ENCODE measurements at places on chromosomes 12 and 14.

- DNase-seq = no peak
These were observed 92.9 kb upstream of the TBX3 start for GRCh38 chr12:114776731-114777442.

GRCh38 chr14:79924551-79924950 is 286.8 kb downstream of the DIO2 start:
- no peak for DNase-seq

DNA sequence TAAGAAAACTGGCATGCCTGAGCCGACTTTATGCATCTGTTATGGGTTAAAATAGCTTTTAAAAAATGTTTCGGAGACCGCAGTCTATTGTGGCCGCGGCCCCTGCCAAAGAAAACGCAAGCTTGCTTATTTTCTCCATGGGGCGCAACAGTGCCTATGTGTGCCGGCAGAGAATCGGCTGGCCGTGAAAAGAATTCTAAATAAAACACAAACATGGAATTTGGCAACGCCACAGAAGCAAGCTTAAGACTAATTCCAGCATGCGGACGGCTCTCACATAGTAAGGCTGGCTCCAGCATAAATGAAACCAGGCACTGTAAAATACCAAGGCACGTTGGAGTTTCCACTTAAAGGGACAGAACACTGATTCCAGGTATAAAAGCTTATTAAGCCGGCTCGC is 56.7 kb downstream of the BCL11B start:
- DNase-seq = no peak

- no peak for DNase-seq
These were observed 110.8 kb upstream of the SRRM4 start for GRCh38 chr12:118870551-118870950.

DNA sequence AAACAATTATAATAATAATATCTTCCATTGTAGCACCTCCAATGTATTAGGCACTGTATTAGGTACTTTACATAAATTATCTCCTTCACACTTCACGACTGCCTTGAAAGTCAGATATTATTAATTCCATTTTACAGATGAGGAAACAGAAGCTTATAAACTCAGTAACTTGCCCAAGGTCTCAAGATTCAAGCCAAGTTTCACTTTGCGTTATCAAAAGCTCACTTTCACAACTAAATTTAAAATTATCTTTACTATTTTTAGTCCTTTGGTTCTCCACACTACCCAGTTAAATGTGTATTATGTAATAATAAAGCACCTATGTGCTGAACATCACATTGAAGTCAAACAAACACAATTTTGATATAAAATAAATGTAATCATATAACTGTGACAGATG is 55.8 kb downstream of the NUMB start:
- DNase-seq = no peak

DNA sequence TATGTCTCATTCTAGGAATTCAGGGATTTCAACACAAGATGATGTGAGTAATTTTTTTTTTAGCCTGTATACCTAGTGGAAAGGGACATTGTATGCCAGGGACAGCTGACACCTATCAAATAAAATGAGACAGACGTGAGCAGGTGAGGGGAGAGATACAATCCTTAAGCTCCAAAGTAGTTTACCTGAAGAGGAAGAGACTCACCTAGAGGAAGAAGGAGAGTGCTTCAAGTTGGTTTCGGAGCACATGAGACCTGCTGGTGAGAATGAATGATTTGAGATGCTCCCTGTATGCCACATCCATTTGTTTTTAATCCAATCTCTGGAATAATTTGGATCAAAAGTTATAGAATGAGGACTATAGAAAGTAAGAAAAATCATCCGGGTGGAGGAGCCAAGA is 915.4 kb upstream of the FBXO33 start:
- no peak for DNase-seq

DNA sequence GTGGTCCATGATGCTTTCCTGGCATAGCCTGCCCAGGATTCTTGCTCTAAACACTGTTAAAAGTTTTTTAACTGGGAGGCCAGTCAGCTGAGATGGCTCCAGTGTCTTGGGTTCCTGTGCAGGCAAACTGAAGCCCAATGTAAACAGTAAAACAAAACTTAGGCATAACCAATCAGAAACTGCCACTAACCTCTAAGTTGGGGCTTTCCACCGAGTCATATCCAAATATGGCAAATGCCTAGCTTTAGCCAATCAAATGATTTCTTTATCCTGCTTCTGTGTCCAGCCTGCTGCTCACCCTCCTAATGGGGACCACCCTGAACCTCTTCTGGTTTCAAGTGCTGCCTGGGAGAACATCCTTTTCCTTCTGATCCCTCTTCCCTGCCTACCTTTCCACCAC is 277.9 kb downstream of the EMP1 start:
- no peak for DNase-seq

DNA sequence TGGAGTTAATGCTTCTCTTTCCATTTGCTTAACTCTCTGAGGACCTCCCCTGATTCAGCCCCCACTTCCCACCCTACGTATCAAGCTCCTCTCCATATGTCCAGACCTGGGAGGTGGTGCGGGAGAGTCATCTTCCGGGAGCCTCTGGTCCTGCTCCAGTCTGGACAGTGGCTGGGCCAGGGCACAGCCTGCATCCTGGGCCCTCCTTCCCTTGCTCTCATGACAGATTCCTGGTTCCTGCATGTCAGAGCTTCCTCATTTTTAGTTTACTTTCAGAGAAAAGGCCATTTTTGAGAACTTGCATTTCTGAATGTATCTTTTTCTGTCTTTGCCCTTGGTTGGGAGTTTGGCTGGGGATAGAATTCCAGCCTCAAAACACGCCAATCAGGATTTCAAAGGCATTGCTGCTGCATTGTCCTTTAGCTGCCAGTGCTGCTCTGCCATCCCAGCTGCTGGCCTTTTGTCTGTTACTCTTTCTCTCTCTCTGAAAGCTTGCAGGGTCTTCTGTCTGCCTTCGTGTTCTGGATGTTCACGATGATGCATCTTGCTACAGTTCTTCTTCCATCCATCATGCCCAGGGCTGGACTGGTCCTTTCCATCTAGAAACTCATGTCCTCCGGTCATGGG is 54.7 kb downstream of the SLC6A12 start:
- DNase-seq = no peak

GRCh38 chr12:88142610-88142991 is 494 bp downstream of the TMTC3 start:
- DNase-seq = no peak

DNA sequence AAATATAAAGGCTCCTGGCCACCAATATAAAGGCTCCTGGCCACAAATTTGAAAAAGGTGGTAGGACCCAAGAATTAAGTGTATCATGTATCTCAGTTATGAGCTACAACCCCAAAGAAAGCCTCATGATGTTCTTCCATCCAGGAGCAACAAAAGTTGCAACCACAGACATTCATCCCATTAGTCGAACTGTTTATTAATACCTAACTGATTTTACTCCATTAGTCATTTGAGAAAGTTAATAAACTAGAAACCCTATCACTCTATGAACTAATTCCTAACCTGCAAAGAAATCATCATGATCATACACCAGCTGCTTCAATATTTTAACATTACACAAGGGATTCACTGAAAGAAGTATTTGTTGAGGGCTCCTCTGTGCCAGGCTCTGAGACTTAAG is 253.2 kb upstream of the GRIP1 start:
- DNase-seq = no peak

- DNase-seq = no peak
These were observed 174.8 kb upstream of the RTL1 start for GRCh38 chr14:101078170-101078891.

GRCh38 chr12:81209012-81209411 is 131.1 kb downstream of the ACSS3 start:
- DNase-seq = no peak

DNA sequence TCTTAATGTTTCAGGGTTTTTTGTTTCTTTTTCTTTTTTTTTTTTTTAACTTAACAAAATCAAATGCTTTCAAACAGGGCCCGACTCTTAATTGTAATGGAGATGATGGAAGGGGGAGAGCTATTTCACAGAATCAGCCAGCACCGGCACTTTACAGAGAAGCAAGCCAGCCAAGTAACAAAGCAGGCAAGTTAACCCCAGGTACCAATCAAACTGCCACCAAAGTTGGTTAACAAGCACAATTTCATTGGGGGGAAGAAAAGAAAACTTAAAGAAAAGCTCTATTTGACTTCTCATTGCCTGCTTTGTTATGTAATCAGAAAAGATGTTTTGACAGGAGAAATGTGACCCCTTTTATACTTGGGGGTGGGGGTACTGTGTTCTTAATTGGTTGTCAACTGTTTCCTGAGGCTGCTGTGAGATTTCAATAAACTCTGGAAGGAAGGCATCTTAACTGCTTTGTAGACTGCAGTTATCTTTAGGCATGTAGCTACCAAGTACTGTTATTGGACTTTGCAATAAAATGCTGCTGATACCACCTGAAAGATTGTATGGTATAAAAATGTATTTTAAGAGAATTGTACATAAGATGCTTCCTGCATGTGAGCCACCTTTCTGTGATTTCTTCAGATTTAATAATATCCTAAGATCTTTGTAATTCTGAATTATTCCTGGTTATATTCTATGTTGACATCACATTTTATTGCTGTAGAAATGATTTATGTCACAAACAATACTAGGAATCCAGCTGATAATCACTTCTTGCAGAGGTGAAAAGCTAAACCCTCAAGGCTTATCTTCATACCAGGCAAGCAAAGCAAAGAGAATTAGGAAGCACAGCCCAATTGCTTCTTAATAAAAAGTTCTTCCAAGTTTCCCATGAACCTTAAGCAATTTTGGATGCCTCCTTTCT is 26.9 kb downstream of the MAPKAPK5 start:
- DNase-seq = no peak

DNA sequence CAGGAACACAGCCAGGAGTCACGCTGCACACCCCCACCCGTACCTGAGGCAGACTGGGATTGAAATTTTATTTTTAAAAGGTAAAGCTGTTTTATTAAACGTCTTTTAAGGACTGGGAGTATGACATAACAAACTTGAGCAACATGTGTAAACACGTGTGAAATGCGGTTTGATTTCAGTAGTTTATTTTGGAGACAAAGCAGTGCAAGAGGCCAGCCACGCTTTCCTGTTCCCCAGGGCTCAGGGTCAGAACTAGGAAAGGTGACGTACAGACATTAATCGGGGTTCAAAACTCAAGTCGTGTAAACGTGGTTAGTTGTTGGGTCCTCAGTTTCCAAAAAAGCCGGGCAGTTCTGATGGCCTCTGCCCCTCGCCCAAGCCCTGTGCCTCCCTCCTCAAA is 16.7 kb downstream of the CHGA start:
- no peak for DNase-seq

GRCh38 chr12:68392376-68392775 is 60.2 kb upstream of the MDM1 start:
- no peak for DNase-seq

DNA sequence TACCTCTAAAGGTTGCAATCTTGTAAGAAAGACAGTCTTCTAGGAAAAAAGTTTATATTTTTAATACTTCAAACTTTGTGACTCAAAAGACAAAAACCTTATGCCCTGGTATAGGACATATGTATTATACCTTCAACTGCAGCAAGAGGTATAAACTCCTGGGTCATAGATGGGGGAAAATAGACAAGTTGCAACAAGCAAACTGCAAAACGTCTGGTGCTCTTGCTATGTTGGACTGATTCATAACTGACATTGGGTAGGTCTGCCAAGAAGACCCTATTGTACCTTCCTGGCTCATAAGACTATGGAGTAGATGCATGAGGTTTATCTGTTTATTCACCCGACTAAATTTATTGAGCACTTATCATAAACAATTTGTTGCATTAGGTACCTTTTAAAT is 40.9 kb downstream of the BEST3 start:
- DNase-seq = no peak

DNA sequence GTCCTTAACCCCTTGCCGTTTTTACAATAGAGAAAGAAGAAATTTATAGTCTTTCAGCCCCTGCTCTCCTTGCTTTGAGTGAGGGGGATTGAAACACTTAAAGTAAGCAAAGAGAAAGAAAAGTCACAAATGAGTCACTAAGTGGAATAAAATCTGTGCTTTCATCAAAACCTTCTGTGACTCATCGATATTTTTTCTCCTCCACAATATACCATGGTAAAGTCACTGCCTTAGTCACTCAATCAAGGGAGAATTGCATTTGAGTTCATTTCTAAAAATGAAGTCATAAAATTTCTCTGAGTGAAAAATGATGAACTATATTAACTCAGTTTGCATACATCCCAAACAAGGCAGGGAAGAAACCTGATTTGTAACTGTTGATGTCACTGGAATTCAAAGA is 470.3 kb downstream of the FOXG1 start:
- DNase-seq = no peak

DNA sequence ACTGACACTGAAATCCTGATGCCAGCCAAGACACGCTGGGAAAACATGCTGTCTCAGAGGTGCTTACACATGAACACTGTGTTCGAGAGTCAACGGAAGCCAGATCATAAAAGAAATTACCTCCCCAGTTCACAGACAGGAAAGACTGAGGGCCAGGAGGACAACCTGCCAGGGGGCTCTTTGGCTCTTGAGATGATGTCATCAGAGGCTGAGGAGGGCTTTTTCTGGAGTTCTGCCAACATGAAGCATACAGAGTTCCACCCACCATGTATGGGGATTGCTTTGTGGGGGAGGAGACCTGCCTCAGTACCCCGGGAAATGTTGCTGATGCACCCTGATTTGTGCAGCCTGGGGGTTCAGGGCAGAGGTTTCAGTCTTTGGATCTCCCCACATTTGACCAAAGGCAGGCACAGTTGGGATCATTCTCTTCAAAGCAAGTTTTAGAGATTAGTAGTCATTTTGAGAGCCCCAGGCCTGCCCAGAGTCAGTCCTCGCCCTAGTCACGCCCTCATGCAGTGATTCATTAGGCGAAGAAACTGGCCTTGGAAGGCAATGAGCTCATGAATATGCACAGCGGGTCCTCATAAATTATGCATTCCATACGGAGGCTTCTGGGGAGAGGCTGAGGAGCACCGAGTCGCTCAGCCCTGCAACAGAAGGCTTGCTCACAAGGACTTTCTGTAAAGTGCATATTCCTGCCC is 34.9 kb upstream of the EML1 start:
- DNase-seq = no peak

- no peak for DNase-seq
These were observed 57.6 kb downstream of the SSPN start for GRCh38 chr12:26252946-26253345.

DNA sequence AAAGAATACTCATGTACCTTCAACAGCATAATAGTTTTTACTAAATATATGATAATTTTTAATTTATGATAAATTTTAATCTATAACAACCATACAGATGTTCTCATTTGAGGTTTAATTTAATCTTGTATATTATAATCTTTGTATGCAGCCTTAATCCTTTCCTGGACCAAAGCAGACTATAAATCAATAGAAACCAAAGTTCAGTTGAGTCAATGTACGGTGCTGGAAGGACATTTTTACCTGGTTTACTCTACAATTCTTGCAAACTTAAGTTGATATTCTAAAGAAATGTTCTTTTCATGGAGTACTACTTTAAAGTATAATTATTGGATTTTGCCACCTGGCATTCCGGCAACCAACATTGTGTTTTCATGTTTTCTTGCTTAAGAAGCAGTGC is 118.0 kb downstream of the STAB2 start:
- no peak for DNase-seq

GRCh38 chr14:67405771-67406170 is 6.2 kb downstream of the PLEK2 start:
- no peak for DNase-seq

Measured in esophagus squamous epithelium (tissue), 5 donors.